ENCODE measurements at places on chromosomes 11 and 22.
A peak's percentile ranks its signal among the peaks of the same experiment; 100 is the strongest.

GRCh38 chr11:1516273-1517067, 29.9 kb upstream of the MOB2 start:
- no peak for DNase-seq

DNA sequence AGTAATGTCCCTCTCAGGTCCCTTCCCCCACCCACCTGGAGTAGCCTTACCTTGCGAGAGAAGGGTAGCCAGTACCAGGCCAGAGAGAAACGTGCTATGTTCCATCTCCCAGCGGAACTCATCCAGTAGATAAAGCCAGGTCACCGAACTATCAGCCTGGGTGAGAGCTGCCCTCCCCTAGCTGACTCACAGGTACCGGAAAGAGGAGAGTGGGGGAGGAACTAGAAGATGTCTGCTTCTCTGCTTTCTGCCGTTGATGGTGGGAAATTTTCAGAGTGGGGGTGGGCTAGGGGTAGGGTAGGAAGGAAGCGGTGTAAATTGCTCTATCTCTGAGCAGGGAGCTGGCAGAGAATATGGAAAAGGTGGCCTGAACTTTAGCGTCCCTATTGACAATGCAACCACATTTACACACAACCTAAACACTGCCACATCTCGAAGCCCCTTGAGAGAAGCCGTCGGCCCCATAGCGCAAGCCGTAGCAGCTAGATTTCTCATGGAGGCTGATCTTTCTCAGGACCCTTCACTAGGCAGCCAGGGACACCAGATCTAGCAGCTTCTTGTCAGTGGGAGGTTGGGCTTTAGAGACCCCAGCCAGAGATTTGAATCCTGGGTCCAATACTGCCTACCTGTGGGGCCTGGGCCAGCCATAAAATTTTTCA, at the start of gene CD3D:
TSS of gene CD3D (minus strand) at position 203 of the 659 bp plus-strand sequence. CDS start at position 105, 98 bp downstream.
- DNase-seq, result peak; percentile 74

DNA sequence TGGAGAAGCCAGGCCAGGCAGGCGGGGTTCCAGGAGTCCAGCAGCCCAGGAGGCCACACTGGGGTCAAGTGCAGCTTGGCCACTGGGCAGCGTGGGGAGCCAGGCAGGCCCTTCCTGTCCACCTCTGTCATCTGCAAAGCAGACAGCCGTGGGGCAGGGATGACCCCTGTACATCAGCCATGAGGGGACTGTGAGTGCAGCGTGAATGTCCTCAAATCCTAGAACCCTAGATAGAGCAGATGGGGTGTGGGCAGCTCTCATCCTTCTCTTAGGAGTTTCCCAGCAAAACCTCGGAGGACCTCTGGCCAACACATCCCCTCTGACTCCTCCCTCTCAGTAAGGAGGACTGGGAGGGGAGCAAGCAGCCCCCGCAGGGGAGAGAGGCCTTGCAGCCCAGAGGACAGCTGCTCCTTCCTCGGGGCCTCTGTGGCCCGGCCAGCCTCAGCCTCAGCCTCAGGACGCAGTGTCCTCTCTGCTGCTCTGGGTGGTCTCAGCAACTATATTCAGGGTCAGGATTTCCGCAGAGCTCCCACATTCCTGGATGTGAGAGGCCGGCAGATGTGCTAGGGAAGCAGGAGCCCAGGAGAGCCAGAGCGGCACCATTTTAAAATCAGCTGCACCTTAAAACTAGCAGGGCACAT, 820.5 kb downstream of the BRD1 start:
- DNase-seq, result no peak

- no peak for DNase-seq
Observed at GRCh38 chr22:47629273-47629711, 866.8 kb downstream of the TBC1D22A start.

GRCh38 chr11:121318848-121319834, 26.6 kb downstream of the SC5D start:
- DNase-seq, result peak; percentile 7

Data from T-cell (primary cell).